ENCODE measurements at places on chromosomes 4 and X.

DNA sequence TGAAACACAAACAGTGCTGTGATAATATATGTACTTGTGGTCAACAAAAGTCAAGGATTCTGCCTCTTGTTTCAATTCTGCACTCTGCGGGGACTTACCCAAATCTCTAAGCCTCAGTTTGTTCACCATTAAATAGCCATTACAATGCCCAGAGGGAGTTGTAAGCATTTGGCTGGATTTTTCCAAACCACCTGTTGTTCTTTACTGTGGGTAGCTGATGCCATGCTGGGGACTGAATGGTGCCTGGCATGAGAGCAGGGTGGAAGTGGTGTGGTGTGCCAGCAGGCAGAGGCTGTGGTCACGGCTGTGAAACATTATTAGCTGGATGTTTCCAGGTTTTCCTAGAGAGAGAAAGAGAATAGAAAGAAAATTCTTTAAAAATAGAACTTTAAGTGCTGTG, 60.7 kb upstream of the PAK3 start:
- peak; percentile 29 for DNase-seq

DNA sequence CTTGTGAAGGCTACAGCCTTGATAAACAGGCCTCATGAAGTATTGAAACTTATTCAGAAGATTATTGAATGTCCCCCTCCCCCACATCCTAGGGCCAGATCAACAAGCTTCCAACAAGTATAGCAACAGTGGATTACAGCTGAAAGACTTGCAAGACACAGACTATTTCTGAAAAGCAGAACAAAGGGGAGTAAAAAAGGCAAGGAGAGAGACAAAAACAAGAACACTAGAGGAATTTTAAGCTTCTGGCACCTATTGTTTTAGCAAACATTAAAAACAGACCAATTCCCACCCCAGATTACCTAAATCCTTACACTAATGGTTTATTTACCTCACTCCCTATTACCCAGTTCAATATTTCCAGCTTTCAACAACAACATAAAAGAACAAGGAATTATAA, 446.3 kb upstream of the FSTL5 start:
- DNase-seq, result no peak

GRCh38 chr4:8353158-8353669, 83.7 kb downstream of the HTRA3 start:
- no peak for DNase-seq

DNA sequence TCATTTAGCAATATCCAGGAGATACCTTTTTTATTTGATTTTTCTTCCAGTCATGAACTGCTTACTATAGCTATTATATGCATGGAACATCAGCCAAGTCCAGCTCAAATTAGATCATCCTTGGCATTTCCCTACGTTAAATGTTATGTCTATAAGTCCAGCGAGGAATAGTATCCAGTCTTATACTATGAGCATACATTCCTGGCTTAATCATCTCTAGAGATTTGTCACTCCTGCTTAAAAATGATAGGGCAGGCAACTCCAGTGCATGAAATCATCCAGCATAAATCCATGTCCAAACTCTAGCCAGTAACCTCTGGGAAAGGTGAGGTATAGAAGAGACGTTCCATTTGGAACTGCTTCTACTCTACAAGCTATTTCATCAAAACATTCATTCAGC, 126.7 kb upstream of the VCX2 start:
- DNase-seq, result peak; percentile 69

DNA sequence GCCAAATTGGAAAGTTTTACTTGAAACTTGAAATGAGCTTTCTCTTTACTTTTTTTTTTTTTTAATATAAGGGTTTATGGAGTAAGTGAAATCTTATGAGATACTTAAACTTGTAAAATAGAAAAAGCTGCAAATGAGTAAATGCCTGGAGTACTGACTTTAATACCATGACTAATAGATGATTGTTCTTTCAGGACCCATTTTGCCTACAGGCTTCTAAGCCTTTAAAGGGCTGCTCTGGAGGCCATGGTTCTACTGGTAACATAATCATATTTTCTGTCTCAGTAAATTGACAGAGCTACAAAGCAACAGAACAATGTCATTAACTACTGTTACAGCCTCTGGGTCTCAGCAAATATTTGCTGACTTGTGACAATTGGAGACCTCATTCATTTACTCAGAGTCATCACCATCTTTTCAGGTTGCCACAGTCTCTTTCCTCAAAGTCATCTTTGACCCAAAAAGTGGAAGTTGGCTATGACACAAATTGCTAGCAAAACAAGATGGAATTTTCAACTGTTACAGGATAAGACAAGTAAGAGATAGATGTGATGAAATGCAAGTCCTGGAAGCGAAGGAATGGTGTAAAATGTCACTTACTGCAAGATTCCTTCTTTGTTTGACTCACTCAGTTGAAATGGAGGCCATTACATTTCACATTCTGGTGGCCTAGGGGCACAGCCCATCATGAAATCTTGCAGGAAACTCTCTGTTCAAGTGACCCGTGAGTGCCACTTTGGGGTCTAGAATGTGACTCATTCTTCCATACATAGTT, 132.7 kb downstream of the BTC start:
- DNase-seq, result no peak

- DNase-seq, result no peak
Observed at GRCh38 chr4:107718351-107718965, 1.6 kb downstream of the PAPSS1 start.

DNA sequence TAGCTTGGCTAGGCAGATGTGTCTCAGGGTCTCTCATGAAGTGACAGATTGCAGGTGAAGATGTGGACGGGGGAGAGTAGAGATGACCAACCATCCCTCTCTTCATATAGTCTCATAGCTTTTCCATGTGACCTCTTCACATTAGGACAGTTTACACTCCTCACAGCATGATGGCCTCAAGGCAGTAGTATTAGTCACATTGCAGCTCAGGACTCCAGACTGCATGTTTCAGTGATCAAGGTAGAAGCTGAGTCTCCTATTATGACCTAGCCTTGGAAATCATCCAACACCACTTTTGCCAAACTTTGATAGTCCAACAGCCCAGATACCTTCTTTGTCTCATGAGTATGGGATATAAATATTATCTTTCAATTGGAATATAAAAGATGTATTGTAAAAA, 147.7 kb downstream of the GASK1B start:
- no peak for DNase-seq

DNA sequence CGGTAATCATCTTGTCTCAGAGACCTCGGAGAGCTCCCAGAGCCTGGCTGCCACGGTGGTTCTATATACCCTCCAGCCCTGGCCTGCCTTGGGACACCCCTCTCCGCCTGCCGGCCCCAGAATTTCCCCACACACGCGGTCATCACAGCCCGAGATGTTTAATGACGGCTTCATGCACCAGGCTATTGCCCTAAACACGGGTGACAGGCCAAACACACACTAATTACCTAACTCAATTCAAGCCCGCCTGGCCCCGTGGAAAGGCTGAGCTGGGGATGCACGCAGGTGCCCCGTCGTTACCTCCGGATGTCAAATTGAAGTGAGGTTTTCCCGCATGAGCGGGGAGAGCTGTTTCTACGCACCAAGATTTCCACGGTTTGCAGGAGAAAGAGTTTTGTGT, 72.9 kb upstream of the PPP2R3B start:
- no peak for DNase-seq

DNA sequence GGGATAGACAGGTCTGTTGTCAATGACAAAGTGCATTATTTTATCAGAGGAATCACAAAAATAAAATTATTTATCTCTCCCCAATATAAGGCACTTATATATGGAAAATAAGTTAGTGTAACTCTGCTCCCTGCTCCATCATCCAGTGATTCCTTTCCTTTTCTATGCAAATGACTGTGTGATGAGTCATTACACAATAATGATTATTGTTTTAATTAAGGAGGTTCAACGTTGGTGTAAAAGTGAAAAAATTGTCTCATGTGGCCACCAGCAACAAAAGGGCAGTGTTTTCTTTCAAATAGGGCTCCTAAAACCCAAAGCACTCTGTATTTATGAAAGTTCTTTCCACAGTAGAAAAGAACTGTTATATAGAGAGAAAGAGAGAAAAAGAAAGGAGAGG, 16.7 kb downstream of the SLC7A11 start:
- no peak for DNase-seq

DNA sequence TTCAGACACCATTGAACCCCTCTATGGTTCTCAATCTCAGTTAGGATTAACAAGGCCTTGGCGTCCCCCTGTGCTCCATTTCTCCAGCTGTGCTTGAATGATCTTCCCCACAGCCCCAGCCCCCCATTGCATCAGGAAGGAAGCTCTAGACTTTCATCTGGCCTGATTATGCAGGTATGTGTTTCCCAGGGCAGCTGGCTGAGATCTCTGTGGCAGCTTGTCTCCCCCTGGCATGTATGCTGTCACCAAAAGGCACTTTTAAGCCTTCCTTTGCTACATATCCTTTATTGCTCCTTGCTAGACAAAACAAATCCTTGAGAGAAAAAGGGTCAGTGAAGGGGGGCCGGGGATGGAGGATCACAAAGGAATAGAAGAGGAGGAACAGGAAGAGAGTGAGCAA, 1056.0 kb upstream of the SLIT2 start:
- DNase-seq, result no peak

DNA sequence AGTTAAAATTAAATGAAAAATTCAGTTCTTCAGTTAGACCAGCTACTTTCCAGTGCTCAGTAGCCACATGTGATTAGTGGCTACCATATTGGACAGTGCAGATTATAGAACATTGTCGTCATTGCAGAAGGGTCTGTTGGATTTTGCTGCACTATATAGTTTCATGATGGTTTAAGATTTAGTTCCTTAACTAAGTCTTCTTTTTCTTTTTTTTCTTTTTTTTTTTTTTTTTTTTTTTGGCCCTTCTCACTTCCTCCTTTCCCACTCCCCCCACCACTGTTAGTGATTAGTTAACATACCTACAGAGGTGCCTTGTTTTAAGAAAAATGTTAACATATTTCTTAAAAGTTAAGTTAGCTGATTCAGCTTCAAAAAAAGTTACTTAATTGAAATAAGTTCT, 9.0 kb downstream of the RAB9A start:
- DNase-seq, result no peak

- DNase-seq, result peak; percentile 73
Observed at GRCh38 chrX:46573892-46574773, 568 bp downstream of the CHST7 start.

- no peak for DNase-seq
Observed at GRCh38 chrX:108833993-108834392, 97.6 kb upstream of the IRS4 start.

GRCh38 chr4:102355748-102356147, 10.5 kb upstream of the SLC39A8 start:
- no peak for DNase-seq

- DNase-seq, result no peak
Observed at GRCh38 chr4:6881908-6882307, 27.7 kb upstream of the TBC1D14 start.

DNA sequence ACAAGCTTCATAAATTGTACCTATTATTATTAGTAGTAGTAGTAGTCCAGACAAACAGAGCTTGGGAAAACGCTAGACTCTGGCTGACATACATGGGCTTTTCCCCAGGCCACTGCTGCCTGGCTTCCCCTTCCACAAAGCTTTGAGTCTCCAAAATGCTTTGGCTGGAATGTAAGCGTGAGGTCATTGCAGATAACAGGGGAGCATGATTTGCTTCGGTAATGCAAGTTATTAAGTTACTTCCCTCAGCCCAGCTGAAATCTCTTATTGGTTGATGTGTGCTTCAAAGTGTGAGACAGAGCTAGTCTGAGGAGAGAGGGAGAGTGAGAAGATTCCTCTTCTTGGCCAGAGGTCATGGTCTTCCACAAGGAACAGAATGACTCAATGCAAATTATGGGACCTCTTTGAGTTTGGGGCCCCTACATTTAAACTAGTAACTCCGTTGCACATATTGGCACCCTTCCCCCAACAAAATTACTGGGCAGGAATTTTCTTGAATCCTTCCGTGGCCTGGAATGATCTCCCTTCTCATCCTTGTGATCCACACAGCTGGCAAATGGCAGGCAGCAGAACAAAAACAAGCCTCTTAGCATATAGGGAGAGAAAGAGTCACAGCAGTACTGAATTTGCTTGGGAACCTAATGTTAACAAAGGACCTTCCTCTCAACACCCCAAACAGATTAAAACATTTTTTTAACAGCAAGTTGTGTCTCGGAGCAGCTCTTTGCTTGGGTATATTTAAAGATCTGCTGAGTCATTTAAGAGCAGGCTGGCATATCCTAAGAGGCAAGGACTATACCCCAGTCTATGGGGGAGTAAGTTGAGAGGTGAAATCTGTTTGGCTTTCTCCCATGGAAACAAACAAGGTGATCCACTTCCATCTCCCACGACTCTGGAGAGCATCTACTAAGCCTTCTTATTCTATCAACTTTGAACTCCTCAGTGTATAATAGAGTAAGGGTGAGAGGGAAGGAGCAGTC, 19.9 kb downstream of the AR start:
- peak; percentile 40 for DNase-seq

DNA sequence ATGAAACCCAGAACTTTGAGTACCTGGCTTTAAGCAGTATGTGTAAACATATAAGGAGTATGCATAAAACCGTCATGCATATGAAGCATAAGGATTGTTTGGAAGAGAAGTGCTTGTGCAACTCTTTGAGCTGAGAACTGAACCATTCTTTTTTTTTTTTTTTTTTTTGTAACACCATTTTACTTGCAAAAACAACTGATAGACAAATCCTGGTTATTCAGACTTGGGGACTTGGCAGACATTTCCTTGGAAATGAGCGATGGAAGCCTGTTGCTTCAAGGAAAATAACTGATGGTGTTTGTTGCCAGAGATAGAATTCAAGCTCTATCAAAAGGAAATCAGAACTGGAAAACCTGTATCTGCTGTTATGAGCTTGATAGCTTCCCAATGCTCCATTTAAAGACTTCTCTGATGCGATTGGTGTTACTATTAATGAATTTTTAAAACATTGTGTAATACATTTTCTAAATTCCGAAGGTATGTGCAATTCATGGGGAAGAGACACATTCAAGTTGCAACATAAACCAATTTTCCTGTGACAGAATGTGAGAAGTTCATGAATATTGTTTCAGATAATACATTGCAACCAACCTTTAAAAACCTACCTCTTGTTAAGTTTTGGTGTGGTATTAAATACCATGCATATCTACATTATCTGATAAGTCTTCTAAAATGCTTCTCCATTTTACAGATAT, 47.0 kb upstream of the FAT1 start:
- no peak for DNase-seq

DNA sequence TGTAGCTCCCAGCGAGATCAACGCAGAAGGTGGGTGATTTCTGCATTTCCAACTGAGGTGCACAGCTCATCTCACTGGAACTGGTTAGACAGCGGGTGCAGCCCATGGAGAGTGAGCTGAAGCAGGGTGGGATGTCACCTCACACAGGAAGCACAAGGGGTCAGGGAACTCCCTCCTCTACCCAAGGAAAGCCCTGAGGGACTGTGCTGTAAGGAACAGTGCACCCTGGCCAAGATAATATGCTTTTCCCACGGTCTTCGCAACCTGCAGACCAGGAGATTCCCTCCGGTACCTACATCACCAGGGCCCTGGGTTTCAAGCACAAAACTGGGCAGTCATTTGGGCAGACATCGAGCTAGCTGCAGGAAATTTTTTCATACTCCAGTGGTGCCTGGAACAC, 216.4 kb upstream of the TET2 start:
- no peak for DNase-seq

- DNase-seq, result no peak
Observed at GRCh38 chrX:104400387-104400786, 145.7 kb upstream of the ESX1 start.

- DNase-seq, result no peak
Observed at GRCh38 chr4:126742048-126742447, 890.7 kb upstream of the INTU start.

Measured in muscle of back (tissue), 13 donors.